ENCODE measurements at places on chromosomes 1 and 21.

DNA sequence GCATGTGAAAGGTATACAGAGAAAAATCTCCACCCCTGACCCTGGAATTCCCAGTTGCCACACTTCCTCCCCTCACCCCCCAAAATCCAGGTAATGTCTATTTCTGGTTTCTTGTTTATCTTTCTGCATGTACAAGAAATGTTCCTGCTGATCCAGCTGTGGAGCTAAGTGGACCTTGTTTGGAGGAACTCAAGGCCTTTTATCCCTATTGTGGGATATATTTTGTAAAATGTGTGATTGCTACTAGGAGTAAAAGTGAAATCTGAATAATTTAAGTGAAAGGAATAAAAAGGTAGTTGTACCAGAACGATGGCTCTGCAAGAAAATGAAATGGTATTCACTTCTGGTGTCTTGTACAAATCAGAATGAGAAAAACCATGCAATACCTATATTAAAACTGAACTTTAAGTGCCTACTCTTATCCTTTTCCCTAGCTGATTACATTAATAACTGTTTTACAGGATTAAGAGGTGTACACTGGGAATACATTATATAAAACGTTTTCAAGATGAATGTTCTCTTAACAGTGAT lies 3.0 kb downstream of the SPEN start:
- peak; percentile 26 for DNase-seq

DNA sequence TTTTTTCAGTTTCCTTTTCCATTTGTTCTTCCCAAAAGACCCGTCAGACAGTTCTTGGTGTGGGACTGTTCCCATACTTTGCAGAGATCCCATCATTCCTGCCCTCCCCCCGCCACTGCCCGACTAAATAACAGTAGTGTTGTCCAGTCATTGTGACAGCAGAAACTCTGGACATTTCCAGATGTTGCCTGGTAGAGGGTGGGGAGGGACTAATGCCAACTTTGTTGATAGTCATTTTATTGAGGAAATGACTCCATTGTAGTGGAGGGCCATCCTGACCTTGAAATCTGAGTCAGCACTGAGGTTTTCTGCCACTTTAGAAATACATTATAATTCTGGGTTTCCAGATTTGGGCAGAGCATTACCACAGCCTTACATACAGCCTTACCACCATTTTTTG lies 85.4 kb downstream of the CEP350 start:
- peak; percentile 5 for DNase-seq

DNA sequence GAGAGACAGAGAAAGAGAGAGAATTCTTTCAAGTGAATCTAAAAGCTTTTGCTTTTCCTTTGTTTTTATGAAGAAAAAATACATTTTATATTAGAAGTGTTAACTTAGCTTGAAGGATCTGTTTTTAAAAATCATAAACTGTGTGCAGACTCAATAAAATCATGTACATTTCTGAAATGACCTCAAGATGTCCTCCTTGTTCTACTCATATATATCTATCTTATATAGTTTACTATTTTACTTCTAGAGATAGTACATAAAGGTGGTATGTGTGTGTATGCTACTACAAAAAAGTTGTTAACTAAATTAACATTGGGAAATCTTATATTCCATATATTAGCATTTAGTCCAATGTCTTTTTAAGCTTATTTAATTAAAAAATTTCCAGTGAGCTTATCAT lies 117.6 kb downstream of the PTPRC start:
- DNase-seq: no peak

DNA sequence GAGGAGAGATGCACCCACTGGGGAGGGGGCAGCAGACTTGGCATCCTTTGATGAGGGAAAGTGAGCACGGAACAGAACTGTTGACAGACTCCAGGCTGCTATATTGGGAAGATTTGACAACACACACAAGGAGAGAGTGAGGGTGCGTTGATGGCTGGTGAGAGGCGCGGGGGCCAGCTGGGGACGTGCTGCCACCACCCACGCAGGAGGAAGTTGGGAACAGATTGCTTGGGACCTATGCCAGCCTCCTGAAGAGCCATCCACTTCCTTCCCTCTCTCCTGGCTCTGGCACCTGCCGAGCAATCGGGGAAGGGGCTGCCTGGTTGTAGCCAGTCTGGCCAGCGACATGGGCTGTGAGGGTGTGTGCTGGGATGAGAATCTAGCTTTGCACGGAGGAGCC lies 223.7 kb upstream of the CSF3R start:
- DNase-seq: no peak

DNA sequence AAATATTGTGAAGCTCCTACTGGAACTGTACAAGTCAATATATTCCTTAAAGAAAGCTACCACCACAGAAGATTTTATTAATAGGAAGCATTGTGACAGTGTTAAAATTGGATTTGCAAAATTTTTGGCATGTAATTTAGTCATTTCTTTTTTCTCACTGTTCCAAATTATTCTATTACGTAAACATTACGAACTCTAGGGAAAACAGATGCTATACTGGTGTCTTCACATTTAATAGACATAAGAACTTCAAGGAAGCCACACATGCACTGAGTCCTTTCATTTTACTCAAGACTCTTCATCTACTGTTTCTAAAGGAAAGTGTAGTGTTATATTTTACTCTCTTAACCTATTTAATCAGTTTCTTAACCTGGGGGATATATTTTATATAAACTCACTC lies 135.4 kb downstream of the HMCN1 start:
- no peak for DNase-seq

DNA sequence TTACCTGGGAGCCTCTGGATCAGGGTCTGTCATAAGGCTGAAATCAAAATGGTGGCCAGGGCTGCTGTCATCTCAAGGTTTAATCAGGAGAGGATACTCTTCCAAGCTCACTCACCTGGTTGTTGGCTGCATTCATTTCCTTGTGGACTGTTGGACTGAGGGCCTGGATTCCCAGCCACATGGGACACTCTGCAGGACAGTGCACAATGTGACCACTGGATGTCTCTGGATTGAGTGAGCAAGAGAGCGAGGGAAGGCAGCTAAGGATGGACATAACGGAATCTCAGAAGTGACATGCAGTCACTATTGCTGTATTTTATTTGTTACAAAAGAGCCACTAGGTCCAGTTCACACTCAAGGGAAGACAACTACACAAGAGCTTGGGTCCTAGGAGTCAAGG lies 229.1 kb downstream of the S1PR1 start:
- no peak for DNase-seq

- no peak for DNase-seq
Measured at GRCh38 chr1:86714159-86714558, 9.8 kb downstream of the SH3GLB1 start.

DNA sequence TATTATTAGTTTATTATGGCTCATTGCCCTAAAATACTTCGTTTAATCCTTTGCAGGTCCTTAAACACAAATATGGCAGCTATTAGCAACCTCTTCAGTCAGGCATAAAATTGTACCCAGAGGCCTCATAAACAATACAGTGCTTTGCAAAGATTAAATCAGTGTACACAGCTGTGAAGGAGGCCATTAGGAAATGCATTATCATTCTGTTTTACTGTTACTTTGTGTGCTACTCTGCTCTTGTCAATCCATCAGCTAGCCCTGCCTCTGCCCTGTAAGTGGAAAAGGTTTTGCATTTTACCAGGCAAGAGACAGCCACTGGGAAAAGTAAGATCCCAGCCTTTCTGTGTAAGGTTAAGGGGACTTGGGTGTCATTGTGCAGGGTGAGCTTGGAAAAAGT lies 415.7 kb upstream of the DAB1 start:
- no peak for DNase-seq

GRCh38 chr1:90841473-90841872 lies 124.4 kb upstream of the BARHL2 start:
- DNase-seq: no peak

GRCh38 chr1:66359815-66360214 lies 174.1 kb upstream of the SGIP1 start:
- no peak for DNase-seq

DNA sequence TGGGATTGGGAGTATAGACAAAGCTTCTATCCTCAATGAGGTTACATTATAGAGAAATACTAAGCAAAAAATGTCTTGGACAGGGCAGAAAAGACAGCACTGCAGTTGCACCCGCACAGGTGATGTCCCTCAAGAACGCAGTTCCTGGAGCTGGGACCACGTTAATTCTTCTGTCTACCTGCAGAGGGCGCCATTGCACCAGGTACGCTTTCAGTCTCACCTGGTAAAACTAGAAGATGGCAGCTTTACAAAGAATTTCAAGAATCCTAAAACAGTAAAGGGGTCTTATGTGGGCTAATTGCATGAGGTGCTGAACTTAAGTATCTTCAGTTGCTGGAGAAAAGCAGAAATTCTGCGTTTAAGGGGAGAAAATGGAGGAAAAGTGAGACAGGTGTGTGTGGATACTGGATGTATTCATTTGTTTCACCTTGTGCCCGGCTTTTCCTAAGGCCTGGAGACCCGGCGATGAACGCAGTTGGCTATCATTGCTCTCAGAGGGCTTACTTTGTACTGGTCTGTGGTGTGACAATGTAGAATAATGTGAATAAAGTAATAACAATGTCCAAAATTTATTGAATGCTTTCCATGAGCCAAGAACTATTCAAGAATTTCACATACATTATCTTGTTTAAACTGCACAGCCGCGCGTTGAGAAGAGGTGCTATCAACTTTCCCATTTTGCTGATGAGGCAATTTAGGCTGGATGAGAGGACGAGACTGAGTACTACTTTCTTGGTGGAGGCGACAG lies 276.3 kb upstream of the GREM2 start:
- DNase-seq: peak; percentile 20

DNA sequence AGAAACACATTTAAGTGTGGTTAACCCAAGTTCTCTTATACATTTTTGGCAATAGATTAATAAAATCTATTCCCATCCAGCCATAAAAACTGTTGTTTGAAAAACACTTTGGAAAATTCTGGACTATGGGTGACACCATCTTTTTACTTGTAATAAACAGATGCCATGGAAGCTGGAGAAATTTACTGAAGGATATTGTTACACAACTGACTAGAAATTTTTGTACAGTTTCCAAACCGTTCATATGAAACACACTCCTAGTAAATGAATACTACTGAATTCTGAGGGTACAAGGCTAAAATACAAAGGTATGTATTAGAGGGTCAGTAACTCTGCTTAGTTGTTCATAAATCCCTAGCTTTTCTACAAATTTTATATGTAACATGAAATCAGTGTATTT lies 48.7 kb downstream of the TRIM33 start:
- no peak for DNase-seq

DNA sequence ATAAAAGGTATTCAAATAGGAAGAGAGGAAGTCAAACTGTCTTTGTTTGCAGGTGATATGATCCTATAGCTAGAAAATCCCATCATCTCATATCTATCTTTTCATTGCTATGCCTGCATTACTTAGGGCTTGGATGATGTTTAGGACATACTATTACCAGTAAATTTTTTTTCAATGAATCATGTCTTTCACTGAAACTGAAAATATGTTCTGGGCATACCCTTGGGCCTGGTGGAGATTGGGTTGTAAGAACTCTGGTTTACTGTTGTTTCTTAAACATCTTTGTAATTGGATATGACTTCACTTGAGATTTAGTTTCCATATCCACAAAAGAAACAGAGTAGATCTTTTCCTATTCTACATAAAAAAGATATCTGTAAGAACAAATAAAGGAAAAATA lies 502.2 kb upstream of the PRMT6 start:
- no peak for DNase-seq

GRCh38 chr1:169110689-169111447 lies 4.4 kb downstream of the ATP1B1 start:
- no peak for DNase-seq

DNA sequence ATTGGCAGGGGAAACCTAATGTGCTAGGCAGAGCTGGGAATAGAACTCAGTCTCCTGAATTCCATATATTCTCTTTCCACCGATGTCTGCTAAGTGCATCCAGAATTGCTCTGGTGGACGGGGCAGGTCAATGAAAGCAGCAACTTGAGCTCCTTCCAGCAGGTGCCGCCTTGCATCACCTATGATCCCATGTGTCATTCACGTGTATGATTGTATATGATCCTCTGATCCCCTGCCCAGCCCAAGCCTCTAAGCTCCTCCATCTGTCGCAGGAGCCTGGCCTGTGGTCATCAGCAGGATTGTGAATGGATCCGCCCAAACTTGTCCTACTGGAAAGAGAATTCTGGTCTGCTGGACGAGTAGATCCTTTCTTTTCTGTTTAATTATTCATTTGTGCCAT lies 13.1 kb downstream of the ACTA1 start:
- DNase-seq: no peak

GRCh38 chr1:10962483-10962882 lies 50.0 kb upstream of the TARDBP start:
- DNase-seq: no peak

DNA sequence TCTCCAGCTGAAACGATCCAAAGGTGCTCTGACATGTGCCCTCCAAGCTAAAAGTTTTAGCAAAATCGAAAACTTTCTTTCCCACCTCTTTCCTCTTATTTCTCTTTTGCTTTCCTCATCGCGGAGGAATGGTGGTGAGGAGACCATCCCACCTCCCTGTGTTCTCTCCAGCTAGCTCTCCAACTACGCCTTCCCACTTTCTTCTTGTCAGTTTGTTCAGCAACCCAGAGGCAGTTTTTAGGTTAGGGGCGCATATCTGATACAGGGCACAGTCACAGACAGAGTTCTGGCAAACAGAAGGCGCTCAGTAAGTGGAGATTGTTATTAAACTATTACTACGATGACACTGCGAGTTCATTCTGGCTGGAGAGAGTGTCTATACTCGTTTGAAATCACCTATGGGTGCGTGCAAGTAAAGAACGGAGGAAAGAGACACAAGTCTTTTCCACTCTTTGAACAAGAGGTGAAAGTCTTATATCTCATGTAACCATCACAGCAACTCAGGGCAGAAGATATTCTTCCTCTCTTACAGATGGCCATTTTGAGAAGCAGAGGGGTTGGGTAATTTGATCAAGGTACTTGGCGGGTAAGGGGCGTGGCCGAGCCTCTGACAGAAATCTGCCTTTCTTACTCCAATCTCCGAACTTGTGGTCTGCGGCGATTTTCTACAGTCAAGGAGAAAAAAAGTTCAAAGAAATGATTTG lies 13.9 kb downstream of the HLX start:
- no peak for DNase-seq

- DNase-seq: no peak
Measured at GRCh38 chr1:74713849-74714248, 19.0 kb downstream of the CRYZ start.

- DNase-seq: peak; percentile 87
Measured at GRCh38 chr1:205042911-205043806, at the start of gene CNTN2. CNTN2 (plus strand) TSS chr1:205043212; CDS start chr1:205053186, 9,974 bp downstream.

GRCh38 chr1:114262337-114262736 lies 108.7 kb upstream of the SYT6 start:
- no peak for DNase-seq

- DNase-seq: no peak
Measured at GRCh38 chr1:239775466-239775865, 316.2 kb upstream of the FMN2 start.

GRCh38 chr1:185463011-185463410 lies 146.0 kb upstream of the IVNS1ABP start:
- no peak for DNase-seq

DNA sequence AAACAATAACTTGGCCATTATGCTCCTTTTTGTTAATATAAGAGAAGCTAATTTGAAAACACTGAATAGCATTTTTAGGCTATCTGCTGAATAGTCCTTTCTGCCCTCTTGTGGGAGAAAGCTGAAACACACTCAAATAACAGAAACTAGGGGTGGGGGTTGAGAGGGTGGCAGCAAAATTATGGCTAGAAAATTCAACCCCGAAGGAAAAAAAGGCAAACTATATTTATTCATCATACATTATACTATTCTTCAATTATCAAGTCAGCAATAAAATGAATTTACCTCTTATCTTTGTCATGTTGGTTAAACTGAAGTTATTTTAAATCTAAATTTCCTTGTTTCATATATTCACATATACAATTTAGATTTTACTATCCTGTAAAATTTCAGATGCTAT lies 255.9 kb downstream of the FAF1 start:
- DNase-seq: peak; percentile 77

Data from midbrain (tissue), 1 donor.